GOT3 (cell line): ENCODE measurements at places on chromosomes 7 and 10.

GRCh38 chr10:62996925-62997324 is 136.2 kb upstream of the NRBF2 start:
- no peak for DNase-seq

DNA sequence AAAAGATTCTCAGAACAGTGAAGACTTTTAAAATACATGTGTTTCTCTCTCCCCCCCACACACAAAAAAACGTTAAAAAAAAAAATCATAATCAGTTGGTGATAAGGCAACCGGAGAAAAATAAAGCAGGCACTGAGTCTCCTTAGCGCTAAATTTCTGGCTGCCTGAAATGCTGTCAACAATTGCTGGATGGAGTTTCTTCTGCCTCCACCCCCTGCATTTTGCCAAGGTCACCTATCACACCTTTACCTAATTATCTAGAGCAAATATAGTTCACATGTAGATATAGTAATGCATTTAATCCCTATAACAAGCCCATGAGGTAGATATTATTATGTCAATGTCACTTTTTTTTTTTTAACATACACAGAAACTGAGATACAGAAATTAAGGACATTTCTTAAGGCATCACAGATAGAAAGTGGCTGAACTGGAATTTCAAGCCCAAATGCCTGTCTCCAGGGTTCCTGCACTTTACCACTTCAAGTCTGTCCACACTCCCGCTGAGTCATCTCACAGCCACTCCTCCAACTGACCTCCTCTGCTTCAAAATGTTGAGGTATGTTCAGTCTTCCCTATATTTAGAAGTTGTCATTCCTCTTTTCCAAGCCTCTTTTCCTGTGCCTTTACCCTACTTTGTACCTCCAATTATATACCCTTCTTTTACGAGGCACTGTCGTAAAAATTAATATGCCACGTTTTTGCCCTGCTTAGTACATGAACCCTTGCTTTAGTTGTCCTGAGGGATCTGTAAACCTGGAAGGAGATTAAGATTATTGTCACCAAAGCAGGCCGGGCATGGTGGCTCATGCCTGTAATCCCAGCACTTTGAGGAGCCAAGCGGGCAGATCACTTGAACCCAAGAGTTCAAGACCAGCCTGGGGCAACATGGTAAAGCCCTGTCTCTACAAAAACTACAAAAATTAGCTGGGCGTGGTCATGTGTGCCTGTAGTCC is 72.8 kb upstream of the MPP7 start:
- DNase-seq, result no peak

GRCh38 chr10:79277579-79278269 is 69.5 kb upstream of the PPIF start:
- no peak for DNase-seq

DNA sequence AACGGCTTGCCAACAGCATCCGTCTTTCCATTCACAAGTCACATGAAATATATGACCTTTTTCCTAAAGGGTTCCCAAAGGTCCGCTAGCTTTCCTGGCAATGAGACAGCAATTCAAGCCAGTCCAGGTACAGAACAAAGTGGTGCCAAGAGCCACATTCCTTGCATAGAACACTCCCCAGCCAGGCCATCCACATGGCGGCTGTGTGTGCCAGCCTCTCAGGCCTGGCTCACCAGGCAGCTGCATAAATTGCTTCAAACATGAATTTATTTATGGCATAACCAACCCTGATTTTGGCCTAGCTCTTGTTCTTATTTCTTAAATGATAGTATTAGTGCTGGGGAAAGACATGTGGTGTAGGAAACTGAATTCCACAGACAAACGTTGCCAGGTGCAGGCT is 63.7 kb upstream of the CREB5 start:
- DNase-seq, result no peak
